Activated T-helper 1 cell treated with anti-CD3 and anti-CD28 coated beads, Interleukin-2, amount 50 U/mL, for 16 hours (primary cell): ENCODE measurements at places on chromosomes 6 and 20.

- no peak for DNase-seq
These were observed 113.2 kb upstream of the TENT5A start for GRCh38 chr6:81865712-81866111.

GRCh38 chr6:105058846-105059245 lies 101.9 kb downstream of the LIN28B start:
- DNase-seq = no peak

GRCh38 chr6:170293341-170294231 lies 2.7 kb upstream of the DLL1 start:
- DNase-seq = no peak

DNA sequence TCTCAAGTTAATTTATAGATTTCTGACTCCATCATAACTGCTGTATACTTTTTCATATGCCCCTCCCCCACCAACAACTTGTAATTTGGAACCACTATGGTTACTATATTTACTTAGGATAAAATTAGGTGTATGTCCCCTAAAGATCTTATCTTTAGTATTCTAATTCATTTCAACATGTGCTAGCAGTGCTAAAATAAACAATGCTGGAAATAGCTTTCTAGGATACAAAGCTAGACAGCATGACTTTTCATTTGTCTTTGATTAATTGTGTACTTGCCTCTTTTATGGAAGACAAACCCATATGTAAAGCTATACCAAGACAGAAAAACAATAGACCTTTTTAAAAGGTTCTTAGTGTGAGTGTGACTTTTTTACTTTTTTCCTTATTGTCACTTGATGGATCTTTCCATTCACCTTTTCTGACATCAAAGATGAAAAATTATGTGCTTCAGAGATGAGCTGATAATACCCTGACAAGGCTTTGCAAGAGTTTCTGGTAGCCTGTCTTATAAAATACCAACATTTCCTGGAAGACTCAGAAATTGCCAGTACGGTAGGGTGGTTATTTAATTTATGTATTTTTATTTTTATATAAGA lies 31.2 kb upstream of the POPDC3 start:
- no peak for DNase-seq

DNA sequence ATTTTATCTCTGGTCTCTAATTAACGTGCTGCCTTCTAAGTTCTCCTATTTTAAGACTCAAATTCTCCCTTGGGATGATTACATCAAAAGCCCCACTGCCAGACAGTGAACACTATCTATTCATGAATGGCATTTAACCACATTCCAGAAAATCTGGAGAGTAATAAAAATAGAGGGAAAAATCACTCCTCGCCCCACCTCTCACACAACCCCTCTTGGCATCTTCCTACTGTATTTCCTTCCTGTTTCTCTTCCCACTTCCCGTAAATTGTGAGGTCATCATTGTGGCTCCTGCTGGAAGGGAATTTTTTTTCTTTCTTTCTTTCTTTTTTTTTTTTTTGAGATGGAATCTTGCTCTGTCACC lies 31.5 kb downstream of the RAB44 start:
- no peak for DNase-seq

- DNase-seq = no peak
These were observed 15.8 kb downstream of the MPC1 start for GRCh38 chr6:166366921-166367320.

GRCh38 chr6:37050045-37050853 lies 44.8 kb downstream of the FGD2 start:
- DNase-seq = peak; percentile 52

DNA sequence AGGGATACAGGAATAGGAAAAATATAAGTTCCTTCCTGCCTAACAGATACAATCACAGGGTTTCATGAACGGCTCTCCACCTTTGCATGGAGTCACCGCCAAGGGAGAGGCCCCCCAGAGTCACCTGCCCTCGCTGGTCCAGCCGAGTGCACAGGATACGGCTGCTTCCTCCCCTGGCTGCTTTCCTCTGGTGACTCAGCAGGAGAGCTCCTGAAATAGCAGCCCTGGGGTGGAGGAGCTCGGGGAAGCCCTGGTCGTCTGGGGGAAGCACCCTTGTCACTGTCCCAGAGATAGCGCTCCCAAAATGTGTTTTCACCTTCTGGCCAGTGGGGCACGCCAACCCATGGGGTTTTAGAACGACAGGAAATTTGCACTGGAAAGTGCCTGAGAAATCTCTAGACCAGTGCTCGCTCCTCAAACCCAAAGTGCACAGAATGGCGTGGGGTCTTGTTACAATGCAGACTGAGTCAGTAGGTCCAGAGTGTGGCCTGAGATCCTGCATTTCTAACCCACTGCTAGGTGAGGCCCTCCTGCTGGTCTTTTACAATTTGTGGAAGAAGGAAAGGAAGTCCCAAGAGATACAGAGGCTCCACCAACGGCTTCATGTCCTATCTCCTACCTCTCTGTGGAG lies 35.9 kb upstream of the FAM50B start:
- no peak for DNase-seq

GRCh38 chr6:46729787-46730326 lies 5.3 kb downstream of the PLA2G7 start:
- no peak for DNase-seq

- no peak for DNase-seq
These were observed 30.5 kb downstream of the GRM4 start for GRCh38 chr6:34115403-34115795.

DNA sequence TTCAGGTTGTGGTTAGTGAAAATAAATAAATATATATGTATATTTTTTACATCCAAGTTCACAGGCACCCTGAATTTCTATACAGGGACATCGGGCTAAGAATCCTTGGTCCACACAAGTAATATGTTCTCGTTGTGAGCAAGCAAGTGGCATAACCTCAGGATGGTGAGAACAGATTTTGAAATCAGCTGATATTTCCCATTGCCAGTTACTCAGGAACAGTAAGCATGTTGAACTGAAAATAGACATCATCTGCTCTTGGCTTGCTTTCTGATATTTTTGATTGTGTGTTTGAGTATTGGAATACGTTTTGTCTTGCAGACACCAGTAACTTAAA lies 87.7 kb downstream of the TRMT6 start:
- no peak for DNase-seq

- DNase-seq = no peak
These were observed 91.5 kb downstream of the HTR1B start for GRCh38 chr6:77371748-77372147.

DNA sequence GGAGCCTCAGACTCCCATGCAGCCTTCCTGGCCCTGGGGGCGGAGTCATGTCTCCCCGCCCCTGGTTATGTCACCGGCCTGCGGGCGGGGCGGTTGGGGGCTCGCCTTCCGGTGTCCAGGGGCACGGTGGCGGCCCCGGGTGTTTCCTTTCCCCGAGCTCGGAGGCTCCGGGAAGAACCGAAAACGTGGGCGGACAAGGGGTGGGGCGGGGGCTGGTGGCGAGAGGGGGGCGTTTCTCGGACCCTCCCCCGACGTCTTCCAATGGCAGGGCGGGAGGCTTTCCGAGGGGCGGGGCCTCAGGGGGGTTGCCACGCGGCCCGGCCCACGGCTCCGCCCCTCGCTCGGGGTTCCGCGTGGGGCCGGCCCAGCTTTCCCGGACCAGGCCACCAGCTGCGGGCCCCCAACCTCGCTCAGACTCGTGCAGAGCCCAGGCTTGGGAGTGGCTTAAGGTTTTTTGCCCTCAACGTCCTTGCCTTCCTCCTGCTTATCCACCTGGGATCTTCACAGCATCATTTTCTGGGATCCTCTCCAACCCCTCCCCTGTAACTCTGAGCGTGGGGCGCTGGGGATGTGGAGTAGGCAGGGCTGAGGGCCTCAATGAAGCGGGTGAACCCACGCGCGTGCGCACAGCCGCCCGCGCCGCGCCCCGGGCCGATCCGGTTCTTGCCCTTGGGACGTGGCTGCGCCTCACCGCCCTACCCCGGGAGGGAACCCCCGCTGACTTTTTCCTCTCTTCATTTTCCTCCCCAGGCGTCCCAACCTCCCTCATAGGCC lies 2.1 kb upstream of the NRN1 start:
- DNase-seq = no peak

GRCh38 chr6:98627129-98627775 lies 207.1 kb upstream of the POU3F2 start:
- no peak for DNase-seq

DNA sequence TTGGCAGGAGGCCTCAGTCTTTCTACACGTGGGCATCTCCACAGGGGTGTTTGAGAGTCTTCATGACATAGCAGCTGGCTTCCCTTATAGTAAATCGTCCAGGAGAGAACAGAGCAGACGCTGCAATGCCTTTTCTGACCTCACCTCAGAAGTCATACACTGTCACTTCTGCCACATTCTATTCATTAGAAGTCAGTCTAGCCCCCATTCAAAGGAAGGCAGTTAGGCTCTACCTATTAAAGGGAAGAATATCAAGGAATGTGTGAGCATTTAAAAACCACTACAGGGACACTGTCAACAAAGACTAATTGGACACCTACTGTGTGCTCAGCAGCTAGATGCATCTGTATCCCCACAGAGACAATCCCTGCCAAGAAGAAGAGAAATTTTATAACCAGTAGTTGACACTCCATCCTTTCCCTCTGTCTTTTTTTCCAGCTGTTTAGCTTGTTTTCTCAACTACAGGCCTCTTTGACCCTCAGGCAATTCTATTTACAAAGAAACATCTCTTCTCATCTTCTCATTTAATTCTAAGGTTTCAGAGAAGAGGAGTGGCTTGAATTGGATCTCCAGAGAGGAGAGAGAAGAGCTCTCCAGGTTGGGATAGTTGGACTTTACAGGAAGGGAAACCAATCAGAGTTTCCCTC lies 18.6 kb downstream of the ARMC12 start:
- DNase-seq = no peak

- no peak for DNase-seq
These were observed 163.1 kb downstream of the ISM1 start for GRCh38 chr20:13384132-13384531.

GRCh38 chr6:89411145-89412070 lies 665 bp downstream of the RRAGD start:
- DNase-seq = no peak

DNA sequence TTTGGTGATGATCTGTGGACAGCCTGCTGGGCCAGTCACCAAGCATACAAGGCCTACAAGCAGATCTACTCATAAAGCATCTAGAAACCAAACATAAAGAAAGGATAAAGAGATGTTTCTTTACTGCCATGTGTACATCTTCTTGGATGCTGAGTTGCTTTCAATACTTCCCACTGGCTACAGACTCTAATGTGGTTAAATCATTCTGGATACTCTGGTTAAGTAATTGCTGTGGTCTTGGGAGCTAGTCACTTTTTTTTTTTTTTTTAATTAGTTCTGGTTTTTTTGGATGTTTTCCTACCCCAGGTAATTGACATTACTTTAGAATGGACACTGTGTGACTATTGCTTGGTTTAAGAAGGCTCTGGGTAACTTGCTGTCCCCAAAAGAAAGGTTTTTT lies 215.4 kb upstream of the RUNX2 start:
- DNase-seq = no peak

DNA sequence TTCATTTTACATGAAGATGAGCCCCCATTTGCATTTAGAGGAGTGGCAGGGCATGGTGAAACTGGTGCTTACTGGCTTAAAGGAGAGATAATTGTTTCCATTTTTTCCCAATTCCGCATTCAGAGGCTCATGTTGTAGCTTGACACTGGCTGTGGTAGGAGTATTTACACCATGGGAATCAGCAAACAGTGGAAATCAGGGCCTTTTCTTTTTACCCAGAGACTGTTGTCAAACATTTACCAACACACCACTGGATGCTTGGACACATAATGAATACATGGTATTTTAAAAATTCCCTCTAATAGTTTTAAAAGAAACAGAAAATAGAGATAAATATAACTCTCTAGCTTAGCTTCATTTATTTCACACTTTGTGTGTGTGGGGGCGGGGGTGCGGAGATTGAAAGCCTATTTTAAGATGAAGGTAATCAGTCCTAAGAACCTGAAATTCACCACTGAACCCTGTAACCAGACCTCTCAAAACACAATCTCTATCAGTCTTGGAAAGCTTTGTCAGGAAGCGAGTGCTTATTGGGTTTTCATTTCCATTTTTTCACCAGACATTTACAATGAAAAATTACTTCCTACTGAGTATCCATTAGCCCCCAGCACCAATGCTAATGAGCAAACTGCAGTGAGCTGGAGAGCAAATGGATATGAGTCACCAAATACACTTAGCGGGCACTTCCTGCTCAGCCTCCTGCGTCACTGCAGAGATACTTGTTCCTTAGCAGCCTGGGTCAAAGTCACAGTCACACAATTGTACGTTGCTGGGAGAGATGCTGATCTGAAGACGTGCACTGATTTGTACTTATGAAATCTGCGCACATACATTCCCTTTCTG lies 532.0 kb downstream of the BCKDHB start:
- no peak for DNase-seq

DNA sequence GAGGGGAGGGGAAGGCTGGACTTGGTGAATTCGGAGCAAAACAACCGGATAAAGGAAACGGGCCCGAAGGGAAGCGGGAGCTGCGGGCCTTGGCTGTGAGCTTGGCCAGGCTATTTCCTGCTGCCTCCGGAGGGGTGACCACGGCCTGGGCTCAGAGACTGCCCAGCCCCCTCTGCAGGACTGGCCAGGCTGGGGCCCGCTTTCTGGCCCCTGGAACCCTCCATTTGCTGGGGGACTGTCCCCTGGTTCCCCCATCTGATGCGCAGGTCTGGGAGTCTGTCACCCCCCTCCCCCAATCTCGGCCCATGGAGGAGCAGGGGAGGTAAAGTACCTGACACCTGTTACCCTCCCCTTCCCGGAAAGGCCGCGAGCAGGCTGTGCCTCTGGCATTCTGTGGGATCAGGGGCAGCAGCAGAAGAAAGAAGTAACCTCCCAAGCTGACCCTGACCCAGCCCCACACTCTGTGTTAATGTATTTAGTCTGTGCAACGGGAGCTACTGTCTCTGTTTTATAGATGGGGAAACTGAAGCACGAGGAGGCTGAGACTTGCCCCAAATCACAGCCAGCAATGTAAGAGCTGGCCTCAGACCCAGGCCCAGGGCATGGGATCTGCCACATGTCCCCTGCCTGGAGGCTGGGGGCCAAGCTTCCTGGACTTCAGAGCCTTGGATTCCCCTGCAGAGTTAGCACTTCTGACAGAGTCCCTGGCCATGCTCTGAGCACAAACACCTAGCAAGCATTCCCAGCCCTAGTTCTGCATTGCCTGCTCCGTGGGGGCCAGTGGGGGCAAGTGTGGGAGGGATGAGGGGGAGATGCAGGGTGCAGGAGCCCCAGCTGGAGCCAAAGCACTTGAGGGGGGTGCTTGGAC lies 3.5 kb downstream of the C20orf204 start:
- no peak for DNase-seq

DNA sequence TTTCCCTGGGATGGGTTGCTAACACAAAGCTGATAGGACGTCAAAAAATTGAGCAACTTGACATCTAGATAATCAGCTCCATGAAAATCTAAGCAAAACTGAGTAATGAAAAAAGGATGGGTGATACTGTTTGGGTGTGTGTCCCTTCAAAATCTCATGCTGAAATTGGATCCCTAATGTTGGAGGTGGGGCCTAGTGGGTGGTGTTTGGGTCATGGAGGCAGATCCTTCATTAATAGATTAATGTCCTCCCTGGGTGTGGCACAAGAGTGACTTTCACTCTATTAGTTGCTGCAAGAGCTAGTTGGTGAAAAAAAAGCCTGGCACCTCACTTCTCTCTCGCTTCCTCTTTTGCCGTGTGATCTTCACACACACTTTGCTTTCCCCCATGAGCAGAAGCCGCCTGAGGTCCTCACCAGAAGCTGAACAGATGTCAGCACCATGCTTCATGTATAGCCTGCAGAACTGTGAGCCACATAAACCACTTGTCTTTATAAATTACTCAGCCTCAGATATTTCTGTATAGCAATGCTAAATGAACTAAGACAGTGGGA lies 160.9 kb downstream of the FRK start:
- DNase-seq = no peak

GRCh38 chr20:3315136-3315535 lies 76.1 kb upstream of the SLC4A11 start:
- DNase-seq = no peak

- no peak for DNase-seq
These were observed 3.5 kb upstream of the SLC44A4 start for GRCh38 chr6:31882344-31882743.
